Upper lobe of left lung (tissue), 6 donors: ENCODE measurements at places on chromosomes 11 and 22. TPM values are rescaled to one million over a fixed set of nuclear protein-coding genes. Genes with fewer than 3 reads are reported as not detected.

DNA sequence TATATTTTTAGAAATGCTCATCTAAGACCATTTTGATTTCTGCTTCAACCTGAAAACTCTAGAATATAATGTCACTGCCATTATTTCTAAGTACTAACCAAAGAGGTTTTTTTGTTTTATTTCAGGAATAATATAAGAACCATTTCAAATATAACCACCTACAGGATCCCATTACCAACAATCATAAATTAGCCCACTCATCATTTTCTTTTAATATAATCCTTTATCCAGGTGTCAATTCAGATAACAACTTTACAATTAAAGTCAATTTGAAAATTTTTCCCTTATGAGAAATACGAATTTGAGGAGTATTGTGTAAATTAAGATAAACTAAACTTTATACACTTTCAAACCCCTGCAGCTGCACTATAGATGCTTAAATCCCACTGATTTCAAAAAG is 1043.0 kb upstream of the CNTN5 start:
- H3K4me1 ChIP-seq = no peaks in the 10 kb centered on the region
- H3K27me3 ChIP-seq = no peaks in the 10 kb centered on the region
- no peak for DNase-seq
- no peak overlapping the region for H3K4me3 ChIP-seq

DNA sequence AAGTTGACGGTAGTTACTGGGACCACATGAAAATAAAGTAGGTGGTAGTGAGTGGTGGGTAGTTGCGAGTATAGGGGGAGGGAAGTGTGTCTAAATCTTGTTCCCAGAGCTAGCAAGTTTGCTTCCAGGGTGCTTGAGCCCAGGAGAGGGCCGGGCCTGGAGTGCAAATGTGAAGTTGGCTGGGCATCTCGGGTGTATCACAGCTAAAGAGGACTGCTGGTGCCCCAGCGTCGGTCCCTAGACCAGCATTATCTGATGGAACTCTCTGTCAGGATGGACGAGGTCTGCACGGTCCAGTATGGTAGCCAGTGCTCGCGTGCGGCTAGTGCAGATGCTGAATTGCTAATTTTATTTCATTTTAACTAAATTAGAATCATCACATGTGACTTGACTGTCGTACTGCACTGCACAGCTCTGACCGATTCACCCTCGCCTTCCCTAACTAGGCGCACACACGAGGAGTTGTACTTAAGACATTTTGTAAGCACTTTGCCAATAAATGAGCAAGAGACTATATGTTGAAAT is 75.4 kb downstream of the ARHGAP8 start:
- H3K36me3 ChIP-seq = no peaks in the 10 kb centered on the region
- no peak for DNase-seq
- no peak overlapping the region for H3K27ac ChIP-seq
- no peak overlapping the region for H3K4me3 ChIP-seq
- H3K27me3 ChIP-seq = no peaks in the 10 kb centered on the region
- H3K4me1 ChIP-seq = no peaks in the 10 kb centered on the region

DNA sequence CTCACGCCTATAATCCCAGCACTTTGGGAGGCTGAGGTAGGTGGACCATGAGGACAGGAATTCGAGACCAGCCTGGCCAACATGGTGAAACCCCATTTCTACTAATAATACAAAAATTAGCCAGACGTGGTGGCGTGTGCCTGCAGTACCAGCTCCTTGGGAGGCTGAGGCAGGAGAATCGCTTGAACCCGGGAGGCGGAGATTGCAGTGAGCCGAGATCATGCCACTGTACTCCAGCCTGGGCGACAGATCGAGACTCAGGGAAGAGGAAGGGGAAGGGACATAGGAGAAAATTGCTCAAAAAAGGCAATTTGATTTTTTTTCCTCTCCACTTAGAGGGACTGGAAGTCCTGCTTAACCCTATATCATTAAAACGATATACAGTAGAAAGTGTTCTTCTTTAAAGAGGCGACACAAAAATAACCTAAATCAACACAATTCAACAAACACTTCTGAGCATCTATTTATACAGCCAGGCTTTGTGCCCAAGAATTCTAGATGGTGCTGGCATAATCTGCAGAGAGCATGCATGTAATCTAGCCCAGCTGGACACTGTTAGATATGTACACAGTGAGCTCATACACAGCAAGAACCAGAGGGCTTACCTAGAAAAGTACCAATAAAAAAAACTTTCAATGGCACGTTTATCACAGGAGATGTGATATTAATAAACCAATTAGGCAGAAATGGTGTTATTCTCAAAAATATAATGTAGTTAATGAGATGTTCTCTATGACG is 20.9 kb upstream of the DENND5A start:
- DNase-seq = no peak
- no peak overlapping the region for H3K27ac ChIP-seq
- H3K4me1 ChIP-seq = no peaks in the 10 kb centered on the region
- no peak overlapping the region for H3K4me3 ChIP-seq
- no peaks in the 10 kb centered on the region for H3K27me3 ChIP-seq
- H3K36me3 ChIP-seq = peaks cover 8% of the 10 kb centered on the region

PANX2 gene
- total RNA-seq = 3.1 TPM

MUC5B gene
- 10.9 TPM for total RNA-seq

MEI1 gene
- 20.7 TPM for total RNA-seq
